ENCODE measurements at places on chromosomes 1 and 21.
A peak's percentile ranks its signal among the peaks of the same experiment; 100 is the strongest.

DNA sequence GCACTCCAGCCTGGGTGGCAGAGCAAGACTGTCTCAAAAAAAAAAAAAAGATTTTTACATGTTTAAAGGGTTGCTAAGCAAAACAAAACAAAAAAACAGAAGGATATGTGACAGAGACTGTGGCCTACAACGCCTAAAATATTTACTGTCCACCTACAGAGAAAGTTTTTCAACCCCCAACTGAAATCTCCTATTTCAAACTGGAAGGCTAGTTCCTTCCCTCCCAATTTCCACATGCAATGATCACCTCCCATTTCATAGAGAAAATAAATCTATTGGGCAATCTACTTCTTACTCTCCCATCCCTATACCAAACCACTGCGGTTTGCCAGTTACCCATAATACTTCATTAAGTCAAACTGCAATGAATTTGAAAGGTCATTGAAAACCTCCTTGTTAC is 74.2 kb downstream of the ST3GAL3 start:
- DNase-seq = no peak

GRCh38 chr1:164625004-164625617 is 66.1 kb downstream of the PBX1 start:
- DNase-seq = no peak

GRCh38 chr1:236507022-236507700 is 16.6 kb upstream of the LGALS8 start:
- no peak for DNase-seq

- peak; percentile 8 for DNase-seq
These were observed 2.0 kb upstream of the CASQ1 start for GRCh38 chr1:160188341-160188740.

DNA sequence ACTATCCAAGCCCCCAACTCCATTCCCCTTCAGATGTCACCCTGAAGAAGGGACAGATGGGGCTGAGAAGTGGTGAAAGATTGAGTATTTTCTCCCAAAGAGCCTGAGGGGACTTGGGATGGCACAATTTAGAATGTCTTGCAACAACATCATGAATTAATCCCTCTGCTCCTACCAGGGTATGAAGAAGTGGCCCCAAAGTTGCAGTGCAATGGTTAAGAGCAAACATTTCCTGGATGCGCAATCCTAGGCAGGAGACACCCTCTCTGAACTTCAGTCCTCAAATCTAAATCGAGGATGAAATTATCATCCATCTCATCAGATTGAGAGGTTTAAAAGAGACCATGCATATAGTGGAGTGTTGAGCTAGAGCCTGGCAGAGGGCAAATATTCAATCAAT is 28.6 kb upstream of the CITED4 start:
- no peak for DNase-seq

DNA sequence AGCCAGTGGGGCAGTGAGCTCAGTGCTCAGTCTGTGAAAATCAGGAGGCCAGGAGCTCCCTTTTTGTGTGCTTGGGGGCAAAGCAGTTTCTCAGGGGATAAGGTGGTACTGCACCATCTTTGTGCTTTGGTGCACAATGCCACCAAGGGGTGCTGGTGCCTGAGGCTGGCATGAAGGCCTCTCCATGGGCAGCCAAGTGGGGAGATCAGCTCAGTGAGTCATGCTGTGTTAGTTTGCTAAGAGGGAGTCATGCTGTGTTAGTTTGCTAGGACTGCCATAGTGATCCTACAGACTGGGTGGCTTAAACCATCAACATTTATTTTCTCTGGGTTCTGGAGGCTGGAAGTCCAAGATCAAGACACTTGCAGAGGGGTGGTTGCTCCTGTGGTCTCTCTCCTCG is 428.1 kb downstream of the PRDM2 start:
- no peak for DNase-seq

DNA sequence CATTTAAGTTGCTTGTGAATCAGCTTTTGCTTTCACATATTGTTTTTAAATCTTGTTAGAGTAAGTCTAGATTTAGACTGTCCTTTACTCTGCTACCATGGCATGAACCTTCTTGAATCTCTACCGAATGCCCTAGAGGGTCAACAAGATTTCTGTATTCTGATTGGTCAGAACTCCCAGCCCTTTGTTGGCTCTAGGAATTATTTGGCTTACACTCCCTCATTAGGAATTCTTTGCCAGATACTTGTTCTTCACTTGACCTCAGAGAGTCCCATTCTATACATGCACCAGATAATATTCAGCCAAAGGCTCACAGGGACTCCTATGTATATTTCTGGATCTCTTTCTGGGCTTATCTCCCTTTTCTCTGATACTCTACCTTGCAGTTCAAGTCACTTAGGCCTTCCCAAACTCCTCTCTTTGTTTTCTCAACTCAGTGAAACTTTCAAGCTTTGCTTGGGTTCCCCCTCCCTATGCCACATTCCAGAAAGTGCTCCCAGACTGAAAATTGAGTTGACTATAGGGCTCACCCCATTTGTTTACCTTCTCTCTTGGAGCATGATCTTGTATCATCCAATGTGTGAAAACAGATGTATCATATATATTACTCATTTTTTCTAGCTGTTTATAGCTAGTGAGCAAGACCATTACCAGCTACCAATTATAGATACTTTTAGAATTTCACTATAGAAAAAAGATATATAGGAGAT is 405.0 kb downstream of the PLPP3 start:
- no peak for DNase-seq

GRCh38 chr1:16048573-16049189 is 5.1 kb downstream of the CLCNKB start:
- peak; percentile 62 for DNase-seq

DNA sequence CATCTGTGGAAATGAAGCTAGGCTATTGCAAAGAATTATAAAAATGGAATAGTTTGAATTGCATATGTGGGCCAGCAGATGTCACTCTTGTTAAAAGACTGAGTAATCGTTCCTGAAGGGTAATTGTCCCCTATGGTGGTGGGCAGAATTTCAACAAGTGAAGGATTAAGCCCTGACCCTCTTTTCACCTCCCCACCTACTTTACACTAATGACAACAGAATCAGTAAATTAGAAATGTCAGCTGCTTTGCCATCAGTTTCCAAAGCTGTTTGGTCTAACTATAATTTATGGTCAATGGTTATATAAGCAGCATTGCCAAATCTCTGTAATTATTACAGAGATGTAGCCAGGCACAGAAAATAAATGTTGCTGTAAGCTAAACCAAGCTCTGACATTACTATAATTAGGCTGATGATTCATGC is 898.6 kb downstream of the AMY1C start:
- no peak for DNase-seq

DNA sequence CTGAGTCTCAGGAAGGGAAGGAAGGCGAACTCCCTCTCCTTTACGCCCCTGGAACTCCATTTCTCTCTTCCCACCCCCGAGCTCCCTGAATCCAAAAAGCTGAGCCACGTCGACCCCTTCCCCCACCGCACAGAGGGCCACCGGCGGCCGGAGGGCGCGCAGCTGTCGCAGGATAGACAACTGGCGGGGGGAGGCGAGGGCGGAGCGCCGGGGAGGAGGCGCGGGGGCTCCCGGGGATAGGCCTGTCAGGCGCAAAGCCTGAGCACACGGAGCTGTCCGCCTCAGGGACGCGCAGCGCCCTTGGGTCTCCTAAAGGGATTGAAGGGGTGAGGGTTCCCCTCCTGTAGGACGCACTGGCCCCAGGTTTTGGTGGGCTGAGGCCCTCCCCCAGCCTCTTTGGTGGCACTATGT is 752 bp upstream of the ACTA1 start:
- peak; percentile 48 for DNase-seq

DNA sequence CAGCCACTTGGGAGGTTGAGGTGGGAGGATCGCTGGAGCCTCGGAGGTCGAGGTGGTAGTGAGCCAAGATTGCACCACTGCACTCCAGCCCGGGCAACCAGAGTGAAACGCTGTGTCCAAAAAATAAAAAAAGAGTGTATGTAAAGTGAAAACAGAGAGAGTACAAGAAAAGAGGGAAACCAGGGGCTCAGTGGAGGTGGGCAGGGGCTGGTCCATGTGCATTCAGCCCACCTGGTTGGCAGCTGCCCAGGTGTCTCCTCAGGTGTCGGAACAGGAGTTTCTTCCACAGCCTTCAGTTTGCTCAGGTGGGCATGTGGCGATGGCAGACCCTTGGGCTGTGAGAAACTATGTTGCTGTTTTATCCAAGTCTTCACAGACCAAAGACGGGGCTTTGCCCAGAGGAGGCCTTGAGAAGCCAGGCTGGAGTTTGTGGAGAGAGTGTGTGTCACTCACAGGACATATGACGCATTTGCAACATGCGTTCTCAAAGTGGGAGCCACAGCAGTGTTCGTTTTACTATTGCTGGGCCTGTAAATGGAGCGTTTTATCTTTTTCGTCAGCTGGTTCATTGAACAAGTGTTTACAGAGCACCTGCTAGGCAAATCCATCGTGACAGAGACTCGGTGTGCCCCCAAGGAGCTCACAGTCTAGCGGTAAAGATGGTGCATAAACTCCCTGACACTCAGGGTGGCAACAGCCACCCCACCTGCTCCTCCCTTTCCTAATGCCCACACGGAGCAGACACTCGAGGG is 22.4 kb upstream of the SAMD11 start:
- no peak for DNase-seq

DNA sequence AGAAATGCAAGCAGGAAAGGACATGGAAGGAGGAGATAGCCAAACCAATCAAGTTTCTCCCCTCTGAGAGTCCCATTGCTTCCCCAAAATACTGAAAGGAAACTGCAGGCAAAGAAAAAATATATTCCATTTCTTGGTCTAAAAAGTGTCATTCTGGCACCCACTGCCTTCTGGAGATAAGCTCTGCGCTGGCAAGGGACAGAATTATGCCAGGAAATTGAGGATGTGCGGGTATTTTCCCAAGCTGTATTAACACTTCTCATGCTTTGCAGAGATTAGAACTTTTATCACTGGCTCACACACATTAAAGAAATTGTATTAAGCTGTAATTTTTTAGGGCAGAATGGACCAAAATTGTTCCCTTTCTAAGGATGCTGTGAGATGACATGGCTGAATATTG is 381.2 kb upstream of the DUSP10 start:
- no peak for DNase-seq

GRCh38 chr21:25421321-25422028 is 185.8 kb downstream of the MRPL39 start:
- no peak for DNase-seq

- peak; percentile 30 for DNase-seq
These were observed 876 bp downstream of the LRRC7 start for GRCh38 chr1:69568421-69569174.

DNA sequence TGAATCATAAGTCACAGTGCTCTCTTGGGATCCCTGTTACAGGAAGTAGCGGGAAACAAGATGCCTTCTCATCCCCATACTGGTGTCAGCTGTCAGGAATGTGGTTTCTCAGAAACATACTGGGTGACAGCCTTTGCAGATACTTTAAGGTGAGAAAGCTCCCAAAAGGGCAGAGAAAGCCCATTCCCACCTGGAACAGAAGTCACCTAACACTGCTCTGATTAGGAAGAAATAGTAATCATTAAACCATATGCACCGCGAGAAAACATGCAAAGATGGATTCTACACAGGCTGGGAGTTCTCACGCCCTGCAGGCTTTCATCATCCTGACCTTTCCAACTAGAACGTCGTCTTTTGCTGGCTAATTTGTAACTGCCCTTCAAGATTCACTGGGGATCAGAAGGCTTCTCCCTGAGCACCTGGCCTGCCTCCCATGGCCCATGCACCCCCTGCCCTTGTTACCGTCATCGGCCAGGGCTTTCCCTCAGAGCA is 46.2 kb upstream of the SLC44A3 start:
- no peak for DNase-seq

GRCh38 chr1:178548108-178548507 is 35.2 kb downstream of the TEX35 start:
- no peak for DNase-seq

GRCh38 chr1:154014154-154014907 is 23.8 kb downstream of the RPS27 start:
- no peak for DNase-seq

GRCh38 chr1:112702067-112702395 is 4.9 kb downstream of the RHOC start:
- DNase-seq = peak; percentile 34

DNA sequence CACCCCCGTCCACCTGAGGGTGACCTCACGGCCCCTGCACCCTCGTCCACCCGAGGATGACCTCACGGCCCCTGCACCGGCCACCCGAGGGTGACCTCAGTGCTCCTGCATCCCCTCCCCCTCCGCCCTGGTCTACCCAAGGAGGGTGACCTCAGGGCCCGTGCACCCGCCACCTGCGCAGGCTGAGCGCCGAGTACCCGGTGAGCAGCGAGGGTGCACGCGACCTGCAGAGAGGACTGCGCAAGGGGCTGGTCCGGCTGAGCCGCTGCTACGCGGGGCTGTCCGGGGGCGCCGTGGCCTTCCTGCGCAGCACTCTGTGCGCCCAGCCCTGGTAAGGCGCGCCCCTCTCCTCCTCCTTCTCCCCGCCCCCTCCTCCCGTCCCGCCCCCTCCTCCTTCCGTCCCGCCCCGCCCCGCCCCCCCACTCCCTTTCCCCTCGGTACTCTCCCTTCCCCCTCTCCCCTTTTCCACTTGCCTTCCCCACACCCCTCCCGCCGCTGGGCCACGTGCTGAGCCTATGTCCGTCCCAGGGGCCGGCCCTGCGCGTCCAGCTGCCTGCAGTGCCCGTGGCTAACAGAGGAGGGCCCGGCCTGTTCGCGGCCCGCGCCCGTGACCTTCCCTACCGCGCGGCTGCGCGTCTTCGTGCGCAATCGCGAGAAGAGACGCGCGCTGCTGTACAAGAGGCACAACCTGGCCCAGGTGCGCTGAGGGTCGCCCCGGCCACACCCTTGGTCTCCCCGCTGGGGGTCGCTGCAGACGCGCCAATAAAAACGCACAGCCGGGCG is 28.4 kb downstream of the TRIM11 start:
- DNase-seq = peak; percentile 90

DNA sequence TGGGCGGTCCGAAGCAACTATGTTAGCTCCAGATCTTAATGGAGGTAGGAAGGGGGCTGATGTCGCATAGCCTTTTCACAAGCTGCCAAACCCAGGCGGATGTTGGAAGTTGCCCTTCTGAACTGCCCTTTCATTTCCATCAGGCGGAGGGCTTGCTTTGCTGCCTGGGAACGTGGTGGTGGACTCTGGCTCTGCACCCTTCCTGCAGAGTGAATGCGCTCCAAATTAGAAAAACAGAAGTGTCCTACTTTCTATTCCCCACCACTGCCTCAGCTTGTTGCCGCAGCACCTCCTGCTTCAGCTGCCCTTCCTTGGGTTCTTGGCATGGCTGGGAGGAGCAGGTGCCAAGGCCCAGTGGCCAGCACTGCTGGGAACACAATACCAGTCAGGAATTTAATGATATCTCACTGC is 60.6 kb downstream of the AK4 start:
- DNase-seq = no peak

GRCh38 chr1:48547561-48548220 is 75.7 kb upstream of the SPATA6 start:
- no peak for DNase-seq

- DNase-seq = no peak
These were observed 123.2 kb downstream of the NR5A2 start for GRCh38 chr1:200150721-200151120.

DNA sequence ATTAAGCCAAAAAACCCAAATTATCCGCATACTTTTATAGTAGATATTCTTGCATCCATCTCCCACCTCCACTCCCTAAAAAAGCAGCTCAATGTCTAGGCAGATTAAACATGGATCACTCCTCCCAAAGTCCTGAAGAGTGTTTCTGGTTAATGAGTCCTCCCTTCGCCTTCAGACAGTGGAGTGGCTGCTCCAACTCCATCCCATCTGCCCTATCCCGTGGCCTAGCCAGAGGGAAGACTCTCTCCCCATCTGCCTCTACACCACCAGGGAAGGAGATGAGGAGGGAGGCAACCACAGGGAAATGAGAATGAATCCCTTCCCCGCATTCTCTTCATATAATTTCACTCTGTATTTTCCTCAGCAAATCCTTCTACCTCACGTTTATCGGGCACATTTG is 103.8 kb downstream of the SLC45A1 start:
- DNase-seq = no peak

Data from right hindlimb (tissue), 1 donor.